SK-N-SH (cell line): ENCODE measurements at places on chromosomes 2 and 18.

DNA sequence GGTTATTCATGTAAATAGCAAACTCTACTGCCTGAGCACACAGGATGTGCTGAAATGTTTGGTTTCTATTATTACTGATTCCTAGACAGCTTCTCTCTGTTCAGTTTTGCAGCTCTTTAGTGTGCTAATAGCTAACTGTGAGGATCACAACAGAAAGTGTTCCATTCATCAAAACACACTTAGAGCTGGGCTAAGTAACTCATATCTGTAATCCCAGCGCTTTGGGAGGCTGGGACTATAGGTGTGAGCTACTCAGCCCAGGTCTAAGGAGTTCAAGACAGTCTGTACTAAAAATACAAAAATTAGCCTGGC is 63.2 kb downstream of the MOGAT1 start:
- no peak for DNase-seq

DNA sequence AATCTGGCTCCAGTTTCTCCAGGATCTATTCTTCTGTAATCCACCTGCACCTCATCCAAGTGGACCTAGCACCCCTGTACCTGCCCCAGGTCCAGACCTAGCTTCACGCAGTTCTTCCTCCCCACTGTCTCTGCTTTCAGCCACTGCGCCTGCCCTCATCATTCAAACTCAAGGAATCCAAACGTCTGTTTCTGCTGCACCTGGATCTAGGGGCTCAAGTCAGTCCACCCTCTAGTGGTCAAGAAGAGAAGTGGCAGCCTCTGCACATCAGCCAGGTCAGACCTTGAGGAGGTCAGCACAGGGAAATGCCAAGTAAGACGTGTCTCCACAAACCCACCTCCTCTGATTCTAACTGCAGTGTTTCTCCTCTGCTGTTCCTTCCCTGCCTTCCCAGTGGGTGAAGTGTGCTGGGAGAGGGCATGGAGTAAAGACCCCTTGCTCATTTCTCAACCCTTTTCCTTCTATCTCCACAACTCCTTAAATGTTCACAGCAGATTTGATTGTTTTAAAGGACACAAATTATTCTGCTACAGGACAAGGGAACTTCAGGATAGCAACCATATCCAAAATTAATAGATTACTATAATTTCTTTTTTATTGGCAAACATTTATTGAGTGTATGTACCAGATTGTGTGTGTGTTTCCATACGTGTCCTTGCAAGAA is 8.6 kb upstream of the RNF152 start:
- peak; percentile 73 for DNase-seq

- DNase-seq, result no peak
Measured at GRCh38 chr18:31716362-31716761, 32.0 kb upstream of the B4GALT6 start.

- DNase-seq, result peak; percentile 49
Measured at GRCh38 chr18:63339920-63340484, 20.4 kb upstream of the BCL2 start.

DNA sequence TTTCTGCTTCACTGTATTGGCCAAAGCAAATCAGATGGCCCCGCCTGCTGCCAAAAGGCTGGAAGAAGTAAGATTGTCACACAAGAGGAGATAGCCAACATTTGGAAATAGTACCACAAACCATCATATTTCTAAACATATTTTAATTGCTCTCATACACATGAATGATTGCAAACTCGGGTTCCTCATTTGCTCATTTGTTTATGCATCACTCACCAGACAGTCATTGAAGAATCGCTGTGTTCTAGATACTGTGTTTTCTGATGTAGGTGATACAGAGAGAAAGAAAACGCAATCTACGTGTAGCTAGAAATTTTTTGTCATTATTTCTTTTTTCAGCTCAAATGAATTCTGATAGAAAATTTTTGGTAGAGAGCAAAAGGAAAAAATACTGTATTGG is 1103.4 kb downstream of the TSN start:
- DNase-seq, result no peak

GRCh38 chr2:215895330-215895729 is 118.0 kb downstream of the MREG start:
- DNase-seq, result no peak

DNA sequence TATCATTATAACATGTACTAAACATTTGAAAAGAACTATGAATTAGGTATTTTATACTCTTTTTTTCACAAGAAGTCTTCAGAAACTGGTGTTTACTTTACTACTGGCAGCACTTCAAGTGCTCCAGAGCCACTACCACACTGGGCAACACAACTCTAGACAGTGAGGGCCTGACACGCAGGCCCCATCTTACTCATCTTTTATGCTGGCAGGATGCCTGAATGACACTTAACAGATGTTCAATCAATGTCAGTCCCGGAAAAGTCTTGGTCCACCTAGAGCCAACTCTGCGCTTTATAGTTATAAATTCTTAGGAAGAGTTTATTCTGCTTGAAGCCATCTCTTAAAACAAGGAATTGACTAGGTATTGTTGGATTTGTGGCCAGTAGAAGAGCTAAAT is 8.7 kb upstream of the WIPF1 start:
- DNase-seq, result peak; percentile 32
